T1000 (cell line): ENCODE measurements at places on chromosomes 7 and 10.

GRCh38 chr7:76259124-76260093 lies 43.1 kb upstream of the HSPB1 start:
- DNase-seq: no peak

GRCh38 chr7:151520419-151521261 lies 945 bp upstream of the RHEB start:
- peak; percentile 23 for DNase-seq

DNA sequence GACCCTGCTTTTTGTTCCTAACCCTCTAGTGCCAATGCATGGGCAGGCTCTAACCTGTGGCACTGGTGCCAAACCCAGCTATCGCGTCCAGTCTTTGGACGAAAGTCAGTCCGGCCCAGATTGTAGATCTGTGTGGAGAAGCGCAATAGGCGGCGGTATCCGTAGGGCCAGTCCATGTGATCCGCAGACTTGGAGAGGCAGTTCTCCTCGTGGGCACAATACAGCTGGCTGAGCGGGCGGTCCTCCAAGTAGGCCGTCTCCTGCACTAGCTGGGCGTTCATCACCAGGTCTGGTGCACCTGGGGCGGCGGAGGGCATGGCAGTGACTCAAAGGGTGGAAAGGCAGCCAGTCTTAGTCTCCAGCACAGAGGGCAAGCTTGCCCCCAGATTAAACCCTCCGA lies 14.5 kb downstream of the LOXL4 start:
- DNase-seq: no peak

GRCh38 chr7:3899559-3899991 lies 598.5 kb downstream of the SDK1 start:
- DNase-seq: no peak

DNA sequence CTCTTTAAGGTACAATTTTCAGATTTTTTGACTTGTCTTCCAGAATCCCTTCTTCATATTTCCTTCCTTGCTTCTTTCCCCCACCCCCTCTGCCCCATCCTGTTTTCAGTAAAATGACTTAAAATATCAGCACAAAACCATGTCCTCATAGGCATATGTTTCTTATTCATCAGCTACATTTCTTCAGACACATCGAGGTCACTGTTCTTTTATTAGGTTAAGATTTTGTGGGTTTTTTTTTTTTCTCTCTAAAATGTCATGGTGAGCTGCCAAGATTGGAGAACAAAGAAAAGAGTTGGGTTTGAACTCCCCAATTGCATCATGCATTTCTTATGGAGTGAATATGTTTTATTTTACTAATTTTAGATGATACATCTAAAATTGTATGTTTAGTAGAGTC lies 35.8 kb downstream of the LAMB4 start:
- no peak for DNase-seq

DNA sequence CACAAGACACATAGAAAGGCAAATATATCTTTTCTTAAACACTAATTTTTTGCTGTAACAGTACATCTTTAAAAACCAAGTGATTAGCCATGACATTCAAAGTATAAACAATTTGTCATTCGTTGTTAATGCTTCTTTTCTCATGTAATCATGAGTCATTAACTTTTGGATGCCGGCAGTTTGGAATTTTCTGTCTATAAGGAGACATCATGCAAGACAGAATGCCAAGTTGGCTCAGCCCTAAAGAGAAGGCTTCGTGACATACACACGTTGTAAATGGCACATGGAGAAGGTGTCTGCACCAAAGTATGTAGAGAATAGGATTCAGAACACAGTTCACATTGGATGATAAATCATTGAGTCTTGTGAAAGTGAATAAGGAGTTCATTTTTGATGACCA lies 35.9 kb downstream of the CCDC3 start:
- DNase-seq: no peak

DNA sequence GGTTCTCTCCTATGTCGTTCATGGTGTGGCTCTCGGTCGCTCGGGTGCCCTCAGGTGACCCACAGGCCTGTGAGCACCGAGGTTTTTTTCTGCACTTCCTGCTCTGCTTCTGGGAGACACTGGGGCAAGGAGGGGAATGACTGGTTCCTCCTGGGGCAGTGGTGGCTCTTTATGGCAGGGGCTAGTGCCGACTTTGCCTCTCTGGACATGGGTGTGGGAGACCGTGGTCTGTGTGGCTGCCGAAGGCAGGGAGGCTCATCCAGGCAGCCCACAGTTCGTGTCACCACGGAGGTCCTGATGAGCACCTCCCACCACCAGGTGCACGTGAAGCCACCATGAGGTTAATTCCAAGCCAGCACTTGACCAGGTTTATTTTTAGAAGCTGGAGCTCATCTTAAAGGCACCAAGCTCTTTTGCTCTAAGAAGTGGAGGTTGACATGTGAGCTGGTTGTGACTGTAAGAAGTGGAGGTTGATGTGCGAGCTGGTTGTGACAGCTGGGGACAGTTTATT lies 24.7 kb upstream of the DPYSL4 start:
- DNase-seq: no peak
